Tibial nerve (tissue), 4 donors: ENCODE measurements at places on chromosomes 5 and 9.
A peak's percentile ranks its signal among the peaks of the same experiment; 100 is the strongest.

DNA sequence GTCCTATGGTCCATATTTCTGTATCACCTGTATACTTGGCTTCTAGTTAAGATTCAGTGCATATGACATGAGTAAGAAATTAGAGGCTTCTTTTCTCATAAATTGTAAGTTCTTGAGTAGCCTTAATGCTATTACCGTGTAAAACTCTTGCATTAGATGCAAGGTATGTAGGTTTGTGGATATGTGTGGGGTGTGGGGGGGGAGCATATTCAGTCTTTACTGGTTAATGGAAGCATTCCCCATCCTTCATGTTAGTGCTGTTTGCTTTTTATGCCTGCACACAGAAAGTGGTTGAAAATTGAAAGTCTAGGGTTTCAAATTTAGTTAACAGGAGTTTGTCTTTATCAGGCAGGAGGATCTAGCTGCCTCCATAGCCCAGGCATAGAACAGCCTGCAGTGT is 16.1 kb downstream of the RAI14 start:
- no peak for DNase-seq

- no peak for DNase-seq
These were observed at the start of gene PPP1R26 for GRCh38 chr9:135479469-135480052. PPP1R26 (plus strand) TSS chr9:135479782; CDS start chr9:135484511, 4,729 bp downstream.

- DNase-seq, result no peak
These were observed 18.9 kb downstream of the KIF24 start for GRCh38 chr9:34310215-34310614.

DNA sequence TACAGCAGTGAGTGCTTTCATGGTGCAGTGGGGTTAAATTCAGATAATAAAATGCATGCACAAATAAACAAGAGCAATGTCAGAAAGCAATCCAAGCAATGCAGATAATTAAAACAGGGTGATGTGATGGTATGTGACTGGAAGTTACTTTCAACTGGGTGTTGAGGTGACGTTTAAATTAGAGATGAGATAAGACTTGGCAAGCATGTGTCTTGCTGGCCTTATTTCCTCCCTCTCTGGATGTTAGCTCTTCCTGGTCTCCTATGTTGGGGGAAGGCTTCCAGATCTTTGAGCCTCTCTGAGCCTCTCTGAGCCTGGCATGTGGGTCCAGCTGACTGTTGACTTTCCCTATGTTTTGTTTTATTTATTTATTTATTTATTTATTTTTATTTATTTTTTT is 54.4 kb downstream of the DOCK2 start:
- no peak for DNase-seq

DNA sequence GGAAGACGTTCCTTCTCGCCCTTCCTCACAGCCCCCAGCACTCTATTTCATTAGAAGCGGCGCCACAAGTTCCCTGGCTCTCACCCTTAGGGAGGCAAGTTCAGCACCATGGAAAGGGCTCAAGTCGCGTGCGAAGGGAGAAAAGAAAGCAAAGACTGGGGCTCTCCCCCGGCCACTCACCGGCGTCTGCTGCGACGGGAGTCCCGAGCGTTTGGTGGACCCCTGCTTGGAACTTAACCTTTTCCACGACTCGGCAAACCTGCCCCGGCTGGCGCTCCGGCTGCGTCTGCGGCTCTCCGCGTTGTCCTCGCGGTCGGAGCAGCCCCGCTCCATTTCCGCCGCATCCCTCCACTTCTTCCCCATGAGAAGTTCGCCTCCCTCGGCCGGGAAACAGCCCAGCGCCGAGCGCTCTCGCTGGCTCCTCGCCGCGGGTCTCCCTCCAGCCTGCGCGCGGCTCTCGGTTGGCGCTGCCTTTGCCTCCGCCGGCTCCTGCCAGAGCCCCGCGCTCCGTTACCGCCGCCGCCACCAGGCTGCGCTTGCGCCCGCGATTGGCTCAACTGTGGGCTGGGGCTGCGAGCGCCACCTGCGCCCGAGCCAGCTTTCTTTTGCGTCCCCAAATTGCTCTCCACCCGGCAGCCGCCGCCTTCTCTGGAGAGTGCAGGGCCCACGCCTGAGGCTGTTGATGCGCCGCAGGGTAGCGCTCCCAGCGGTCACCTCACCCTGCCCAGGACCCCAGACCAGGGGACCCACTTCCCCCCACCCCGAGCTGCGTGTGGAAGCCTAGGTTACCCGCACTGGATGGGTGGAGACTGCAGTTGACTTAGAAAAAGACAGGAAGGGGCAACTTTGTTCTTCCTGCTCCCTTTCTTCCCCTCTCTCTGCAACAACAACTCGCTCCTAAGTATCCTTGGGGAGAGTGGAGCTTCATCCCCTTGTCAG is 321.6 kb downstream of the CEMIP2 start:
- peak; percentile 5 for DNase-seq

- DNase-seq, result no peak
These were observed 16.2 kb downstream of the SIL1 start for GRCh38 chr5:139181835-139182452.

- no peak for DNase-seq
These were observed 16.7 kb upstream of the HSPB3 start for GRCh38 chr5:54438620-54439389.

DNA sequence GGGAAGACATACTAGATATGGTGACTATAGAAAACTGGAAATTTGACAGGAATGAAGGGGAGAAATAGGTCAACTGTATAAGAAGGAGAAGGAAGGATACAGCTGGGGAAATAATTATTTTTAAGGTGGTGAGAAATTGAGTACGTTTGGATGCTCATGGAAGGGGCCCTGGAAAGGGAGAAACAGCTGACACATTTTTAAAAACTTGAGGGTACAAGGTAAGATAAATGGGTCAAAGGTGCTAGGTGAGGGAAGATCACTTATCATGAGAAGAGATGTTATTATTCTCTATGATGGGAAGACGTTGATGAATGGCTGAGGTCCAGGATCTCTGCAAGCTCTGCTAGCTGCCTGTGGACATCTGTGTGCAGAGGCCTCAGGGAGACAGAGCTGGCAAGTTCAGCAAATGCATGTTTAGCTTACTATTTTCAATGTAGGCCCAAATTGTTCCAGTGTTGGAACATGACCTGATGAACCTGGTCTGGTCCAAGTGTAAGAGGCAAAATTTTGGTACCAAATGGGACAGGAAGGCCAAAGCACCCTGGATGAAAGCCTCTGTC is 181.7 kb downstream of the MTRR start:
- DNase-seq, result no peak

- DNase-seq, result no peak
These were observed 2200.4 kb upstream of the C9orf72 start for GRCh38 chr9:29773676-29774075.
